ENCODE measurements at places on chromosomes 4 and X.

GRCh38 chr4:75686346-75686745 lies 13.1 kb upstream of the G3BP2 start:
- no peaks in the 10 kb centered on the region for H3K27me3 ChIP-seq
- peaks cover 5% of the 10 kb centered on the region for H3K4me1 ChIP-seq
- no peak for DNase-seq
- H3K36me3 ChIP-seq: peaks cover 17% of the 10 kb centered on the region
- H3K27ac ChIP-seq: no peak overlapping the region
- H3K4me3 ChIP-seq: no peak overlapping the region

DNA sequence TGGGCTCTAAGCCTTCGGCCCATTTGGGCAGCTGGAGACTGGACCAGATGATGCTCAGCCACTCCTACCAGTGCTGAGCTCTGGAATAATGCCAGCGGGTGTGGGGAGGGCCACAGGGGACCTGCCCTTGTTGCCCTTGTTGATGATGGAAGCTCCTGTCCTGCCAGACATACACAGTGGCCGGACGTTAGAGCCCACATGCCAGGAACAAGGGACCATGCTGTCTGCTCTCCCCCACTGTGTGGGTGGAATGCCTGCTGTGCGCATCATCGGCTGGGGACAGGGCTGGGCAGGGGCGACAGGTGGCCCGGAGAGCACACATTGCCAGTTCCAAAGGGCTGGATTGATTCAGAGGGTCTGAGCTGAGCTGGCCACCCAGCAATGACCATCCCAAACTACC lies 2.0 kb downstream of the ABLIM2 start:
- no peak for DNase-seq
- H3K4me1 ChIP-seq: peaks cover 23% of the 10 kb centered on the region
- peaks cover 11% of the 10 kb centered on the region for H3K36me3 ChIP-seq
- no peak overlapping the region for H3K4me3 ChIP-seq
- H3K27ac ChIP-seq: no peak overlapping the region
- H3K27me3 ChIP-seq: peaks cover 12% of the 10 kb centered on the region

GRCh38 chrX:110966839-110967238 lies 129.2 kb upstream of the PAK3 start:
- no peak for DNase-seq
- H3K36me3 ChIP-seq: no peaks in the 10 kb centered on the region
- no peaks in the 10 kb centered on the region for H3K4me1 ChIP-seq
- peaks cover 3% of the 10 kb centered on the region for H3K27me3 ChIP-seq
- H3K4me3 ChIP-seq: no peak overlapping the region
- H3K27ac ChIP-seq: no peak overlapping the region

DNA sequence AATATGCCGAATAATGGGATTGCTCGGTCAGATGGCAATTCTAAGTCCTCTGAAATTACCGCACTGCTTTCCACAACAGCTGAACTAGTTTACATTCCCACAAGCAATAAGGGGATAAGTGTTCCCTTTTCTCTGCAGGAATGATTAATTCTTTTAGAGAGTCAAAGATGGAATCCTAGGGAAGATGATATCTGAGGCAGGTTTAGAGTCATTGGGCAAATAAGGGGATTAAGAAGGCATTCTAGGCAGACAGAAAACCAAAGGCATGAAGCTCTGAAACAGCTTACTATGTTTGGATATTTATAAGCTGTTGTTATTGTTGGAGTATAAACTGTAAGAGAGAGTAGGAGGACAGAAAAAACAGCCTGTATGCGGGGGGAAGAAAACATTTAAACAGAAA lies 85.7 kb downstream of the TET2 start:
- peaks cover 32% of the 10 kb centered on the region for H3K36me3 ChIP-seq
- H3K4me3 ChIP-seq: no peak overlapping the region
- no peak for DNase-seq
- H3K27me3 ChIP-seq: no peaks in the 10 kb centered on the region

DNA sequence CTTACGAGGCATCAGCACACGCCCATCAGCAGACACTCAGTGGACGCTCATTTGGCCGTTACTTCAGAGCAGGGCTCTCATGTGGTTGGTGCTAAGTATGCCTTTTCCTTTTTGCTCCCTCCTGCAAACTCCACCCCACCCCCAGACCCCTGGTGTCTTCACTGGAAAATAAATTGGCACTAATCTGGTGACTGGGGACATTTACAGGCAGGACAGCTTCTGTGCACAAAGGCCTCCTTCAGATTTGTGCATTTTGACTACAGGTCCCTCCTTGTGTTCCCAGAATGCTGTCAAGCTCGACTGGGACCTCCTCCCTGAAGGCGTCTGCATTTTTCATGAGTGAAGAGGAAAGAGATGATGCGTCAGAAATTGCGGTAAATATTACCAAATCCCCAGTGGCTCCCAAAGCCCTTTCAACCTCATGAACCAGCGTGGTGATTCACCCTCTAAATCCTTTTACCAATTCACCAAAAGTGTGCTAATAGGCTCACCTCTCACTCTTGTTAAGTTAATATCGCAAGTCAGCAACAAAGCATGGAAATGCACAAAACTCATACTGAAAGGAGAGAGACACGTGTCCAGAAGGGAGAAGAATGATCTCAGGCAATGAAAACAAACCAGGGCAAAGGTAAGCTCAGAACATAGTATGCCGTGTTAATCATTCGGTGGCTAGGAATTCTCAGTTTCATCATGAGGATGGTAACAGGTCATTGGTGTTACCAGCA lies 119.0 kb downstream of the NKX6-1 start:
- no peak overlapping the region for H3K27ac ChIP-seq
- no peak overlapping the region for H3K4me3 ChIP-seq
- H3K4me1 ChIP-seq: no peaks in the 10 kb centered on the region
- no peaks in the 10 kb centered on the region for H3K36me3 ChIP-seq
- peaks cover 14% of the 10 kb centered on the region for H3K27me3 ChIP-seq

DNA sequence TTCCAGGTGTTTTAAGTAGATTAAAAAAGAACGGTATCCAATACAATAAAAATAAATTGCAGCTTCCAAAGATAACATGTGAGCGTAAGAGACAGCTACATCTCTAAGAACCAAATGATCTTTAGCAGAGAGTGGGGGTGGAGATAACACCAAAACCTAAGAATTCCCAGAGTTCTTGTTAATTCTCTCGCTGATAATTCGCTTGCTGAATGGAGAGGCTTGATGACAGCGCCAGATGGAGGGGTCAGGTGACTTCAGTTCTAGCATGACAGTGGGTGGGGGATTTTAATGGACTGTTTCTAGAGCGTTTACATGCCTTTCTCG lies 2.3 kb downstream of the CLCN4 start:
- peaks cover 22% of the 10 kb centered on the region for H3K36me3 ChIP-seq
- peaks cover 20% of the 10 kb centered on the region for H3K27me3 ChIP-seq
- H3K4me3 ChIP-seq: peak overlapping the region; percentile 85
- DNase-seq: no peak

- no peaks in the 10 kb centered on the region for H3K27me3 ChIP-seq
- no peak overlapping the region for H3K4me3 ChIP-seq
- DNase-seq: no peak
- H3K4me1 ChIP-seq: peaks cover 12% of the 10 kb centered on the region
- peaks cover 4% of the 10 kb centered on the region for H3K36me3 ChIP-seq
Measured at GRCh38 chrX:129600981-129601424, 53.8 kb downstream of the APLN start.

DNA sequence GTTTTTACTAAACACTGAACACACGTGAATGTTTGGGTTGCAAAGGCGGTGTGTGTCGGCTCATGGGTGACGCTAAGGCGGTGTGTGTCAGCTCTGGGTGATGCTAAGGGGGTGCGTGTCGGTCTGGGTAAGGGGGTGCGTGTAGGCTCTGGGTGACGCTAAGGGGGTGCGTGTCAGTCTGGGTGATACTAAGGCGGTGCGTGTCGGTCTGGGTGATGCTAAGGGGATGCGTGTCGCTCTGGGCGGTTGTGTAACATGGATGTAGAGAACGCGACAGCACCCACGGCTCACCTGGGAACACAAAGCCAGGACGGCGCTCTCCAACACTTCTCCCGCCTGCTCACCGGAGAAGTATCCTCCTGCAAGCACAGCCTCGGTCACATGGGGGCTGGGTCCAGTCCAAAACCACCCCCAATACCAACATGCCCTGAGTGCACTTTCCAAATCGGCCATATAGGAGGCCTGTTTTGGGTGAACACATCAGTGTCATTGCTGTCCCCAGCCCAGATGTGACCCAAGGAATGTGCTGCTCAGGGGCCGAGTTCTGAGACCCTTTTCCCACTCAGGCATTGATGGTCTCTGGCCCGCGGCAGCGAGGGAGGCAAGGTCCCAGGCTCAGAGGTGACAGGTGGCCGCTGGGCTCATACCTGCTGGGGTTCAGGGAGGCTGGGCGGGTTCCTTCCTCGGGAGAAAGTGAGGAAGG lies 67.1 kb downstream of the ACOX3 start:
- no peak overlapping the region for H3K27ac ChIP-seq
- DNase-seq: no peak
- H3K36me3 ChIP-seq: peaks cover 34% of the 10 kb centered on the region
- H3K27me3 ChIP-seq: no peaks in the 10 kb centered on the region
- H3K4me3 ChIP-seq: no peak overlapping the region

Data from stimulated activated naive B cell treated with anti-CD40 and anti-IgM and Interleukin-4, amounts not matched to agents 10 μg/mL and 1 μg/mL and 100 μg/mL, for 72 hours (primary cell).